Vagina (tissue), 2 donors: ENCODE measurements at places on chromosomes 5 and 9. TPM values are rescaled to one million over a fixed set of nuclear protein-coding genes. Genes with fewer than 3 reads are reported as not detected.

DNA sequence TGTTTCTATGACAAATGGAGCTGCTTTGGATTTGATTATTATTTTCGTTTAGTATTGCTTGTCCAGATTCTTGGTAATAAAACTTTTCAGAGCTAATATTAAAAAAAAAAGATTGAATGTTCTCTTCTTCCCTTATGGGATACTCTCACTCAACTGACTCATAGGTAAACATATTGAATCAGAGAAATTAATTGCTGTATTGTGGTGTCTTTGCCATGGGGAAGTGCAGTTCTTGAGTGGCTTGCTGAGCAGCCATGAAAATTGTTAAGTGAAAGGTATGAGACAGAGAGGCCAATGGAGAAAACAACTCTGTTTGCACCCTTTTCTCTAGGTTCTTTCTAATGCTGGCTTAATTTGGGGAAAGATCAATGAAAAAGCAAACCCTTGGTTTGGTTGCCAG, 149.9 kb upstream of the HMHB1 start:
- no peak for DNase-seq

- no peak for DNase-seq
Observed at GRCh38 chr5:180387798-180388197, 34.7 kb upstream of the GFPT2 start.

- DNase-seq, result no peak
Observed at GRCh38 chr9:132243156-132244074, 81.6 kb downstream of the NTNG2 start.

- DNase-seq, result no peak
Observed at GRCh38 chr5:6026766-6027406, 351.5 kb downstream of the MED10 start.

- DNase-seq, result no peak
Observed at GRCh38 chr5:88792144-88792840, 90.7 kb downstream of the MEF2C start.

DNA sequence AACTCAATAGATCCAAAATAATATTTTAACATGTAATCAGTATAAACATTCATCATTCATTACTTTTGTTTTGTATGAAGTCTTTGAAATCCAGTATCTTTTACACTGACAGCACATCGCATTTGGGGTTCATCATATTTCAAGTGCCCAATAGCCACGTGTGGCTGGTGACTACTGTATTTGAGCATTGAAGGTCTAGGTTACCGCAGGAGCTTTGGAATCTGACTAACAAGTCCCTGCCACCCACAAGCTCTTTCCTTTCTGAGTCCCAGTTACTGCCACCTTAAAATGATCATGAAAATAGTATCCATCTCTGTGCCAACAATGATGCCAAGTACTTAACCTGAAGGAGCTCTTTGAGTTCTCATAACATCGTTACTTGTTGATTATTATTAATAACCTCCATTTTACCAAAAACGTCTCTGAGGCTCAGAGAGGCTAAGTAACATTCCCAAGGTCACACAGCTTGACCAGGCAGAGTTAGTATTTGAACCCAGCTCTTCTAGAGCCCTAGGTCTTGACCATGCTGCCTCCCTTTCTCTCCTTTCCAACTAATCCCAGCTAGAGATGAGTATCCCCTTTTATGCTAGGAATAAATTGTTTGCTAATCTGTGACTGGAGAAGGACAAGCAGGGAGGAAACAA, 24.2 kb downstream of the ARHGEF37 start:
- no peak for DNase-seq

GRCh38 chr5:149220750-149221149, 50.9 kb upstream of the AFAP1L1 start:
- DNase-seq, result no peak

ZDHHC12 gene
- 19.4 TPM for total RNA-seq

IFNA8 gene
- not detected for total RNA-seq

OMD gene
- 10.3 TPM for total RNA-seq

FBXO4 gene
- 7.1 TPM for total RNA-seq

PSD2 gene
- 0.25 TPM for total RNA-seq

C9orf153 gene
- total RNA-seq, result not detected
